ENCODE measurements at places on chromosomes 7 and 10.

GRCh38 chr10:78899098-78899754 is 169.5 kb upstream of the ZMIZ1 start:
- DNase-seq = no peak

DNA sequence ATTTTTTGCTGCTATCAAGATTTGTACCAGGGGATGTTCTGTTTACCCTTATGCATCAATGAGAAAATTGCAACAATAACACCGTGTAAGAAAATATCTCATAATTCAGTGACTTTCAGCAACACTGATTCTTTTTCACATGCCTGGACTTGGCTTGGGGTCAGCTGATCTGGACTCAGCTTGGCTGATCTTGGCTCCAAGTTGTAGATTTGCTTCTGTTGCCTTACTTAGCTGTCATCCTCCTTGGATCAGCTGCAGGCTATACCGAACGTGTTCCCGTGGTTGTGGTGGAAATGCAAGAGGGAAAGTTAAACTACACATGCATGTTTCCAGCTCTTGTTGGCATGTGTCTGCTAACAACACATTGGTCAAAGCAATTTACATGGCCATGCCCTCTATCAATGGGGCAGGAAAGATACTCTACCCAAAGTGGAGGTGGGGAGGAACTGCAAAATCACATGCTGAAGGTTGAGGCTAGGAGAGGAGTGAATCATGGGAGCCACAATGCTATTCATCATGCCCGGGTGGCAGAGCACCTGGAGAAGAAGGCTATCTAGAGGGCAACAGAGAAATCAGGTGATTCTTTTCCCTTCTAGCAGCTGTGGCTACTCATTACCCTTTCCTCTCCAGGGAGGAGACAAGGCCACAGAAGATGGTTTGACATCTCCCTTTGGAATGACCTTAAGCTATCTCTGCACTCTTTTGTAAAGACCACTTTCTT is 1276.3 kb upstream of the AUTS2 start:
- no peak for DNase-seq

- no peak for DNase-seq
These were observed 194.9 kb upstream of the GRM3 start for GRCh38 chr7:86448856-86449255.

DNA sequence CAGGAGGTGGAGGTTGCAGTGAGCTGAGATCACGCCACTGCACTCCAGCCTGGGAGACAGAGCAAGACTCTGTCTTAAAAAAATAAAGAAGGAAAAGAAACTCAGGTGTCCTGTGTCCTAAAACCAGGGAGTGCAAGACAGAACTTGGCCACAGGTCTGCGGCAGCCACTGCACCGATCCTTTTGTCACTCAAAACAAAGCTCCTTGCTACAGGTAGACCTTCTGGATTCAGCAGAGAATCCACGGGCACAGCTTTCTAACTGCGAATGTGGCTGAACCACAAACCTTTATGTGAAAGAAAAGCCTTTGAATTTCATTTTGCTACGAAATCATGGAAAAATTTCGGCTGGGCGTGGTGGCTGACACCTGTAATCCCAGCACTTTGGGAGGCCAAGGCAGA is 634.9 kb downstream of the CALN1 start:
- DNase-seq = no peak

- no peak for DNase-seq
These were observed 76.3 kb downstream of the CACNB2 start for GRCh38 chr10:18216482-18216881.

DNA sequence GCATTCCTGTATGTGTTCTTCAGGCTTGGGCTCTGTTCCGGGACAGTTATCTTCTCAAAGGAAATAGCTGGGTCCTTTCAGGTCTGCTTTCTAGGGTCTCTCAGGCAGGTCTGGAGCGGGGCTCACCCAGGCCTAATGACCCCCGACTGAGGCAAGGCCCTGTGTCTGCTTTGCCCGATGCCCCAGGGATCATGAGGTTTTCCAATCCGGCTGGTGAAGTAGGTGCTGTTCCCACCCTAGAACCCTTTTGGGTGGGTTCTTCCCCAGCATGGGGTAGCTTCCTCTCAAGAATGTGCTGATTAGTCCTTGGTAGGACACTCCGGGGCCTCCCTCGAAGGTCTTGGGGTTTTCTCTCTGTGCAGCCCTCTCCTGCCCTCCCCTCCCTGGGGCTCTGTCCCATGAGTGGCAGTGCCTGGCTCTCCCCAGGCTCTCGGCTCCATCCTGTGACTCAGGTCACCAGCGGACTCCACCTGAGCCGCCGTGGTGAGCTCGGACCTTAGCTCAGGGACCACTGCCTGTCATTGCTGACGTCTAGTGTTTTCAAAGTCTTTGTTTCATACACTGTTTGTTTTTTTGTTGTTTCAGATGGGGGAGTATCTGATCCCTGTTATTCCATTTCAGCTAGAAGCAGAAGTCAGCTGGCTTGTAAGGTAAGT is 71.0 kb upstream of the NKX6-2 start:
- DNase-seq = no peak

- no peak for DNase-seq
These were observed 21.7 kb downstream of the GTF2IRD1 start for GRCh38 chr7:74475243-74475986.

- DNase-seq = no peak
These were observed 23.2 kb upstream of the PRRT4 start for GRCh38 chr7:128384726-128385125.

GRCh38 chr10:119233123-119233820 is 25.9 kb downstream of the GRK5 start:
- no peak for DNase-seq

DNA sequence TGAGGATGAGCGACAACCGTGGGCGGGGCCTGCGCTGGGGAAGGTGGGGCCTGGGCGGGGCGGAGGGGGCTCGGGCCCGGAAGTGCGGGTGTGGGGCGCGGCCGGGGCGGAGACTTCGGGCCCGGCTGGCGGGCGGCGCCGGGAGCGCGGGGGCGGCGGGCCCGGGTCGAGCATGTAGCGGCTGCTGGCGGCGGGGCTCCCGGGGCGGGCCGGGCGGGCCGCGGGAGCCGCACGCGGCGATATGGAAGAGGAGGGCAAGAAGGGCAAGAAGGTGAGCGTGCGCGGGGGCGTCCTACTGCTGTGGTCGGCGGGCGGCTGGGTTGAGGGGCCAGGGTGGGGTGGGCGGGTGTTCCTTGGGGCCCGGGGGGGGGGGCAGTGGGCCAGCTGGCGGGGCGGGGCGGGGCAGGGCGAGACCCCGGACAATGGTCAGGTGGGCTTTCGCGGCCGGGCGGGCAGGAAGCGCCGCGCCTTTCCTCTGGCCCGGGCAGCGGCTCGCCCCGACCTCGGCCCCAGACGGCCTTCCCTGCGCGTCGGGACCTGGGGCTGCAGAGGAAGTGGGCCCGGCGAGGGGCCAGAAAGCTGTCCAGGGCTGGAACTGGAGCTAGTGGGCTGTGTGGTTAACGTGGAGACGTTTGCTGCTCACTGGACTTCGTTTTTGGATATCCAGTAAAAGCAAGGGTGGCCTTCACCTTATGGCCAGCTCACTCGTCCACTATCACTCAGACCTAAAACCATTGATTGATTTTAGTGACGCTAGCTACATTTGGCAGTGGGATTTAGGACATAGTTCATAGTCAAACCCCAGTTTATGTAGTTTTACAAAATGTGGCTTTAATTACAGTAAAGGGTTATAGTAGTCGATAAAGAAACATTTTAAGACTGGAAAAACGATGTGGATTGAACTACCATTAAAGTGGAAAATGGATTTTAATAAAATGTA is at the start of gene CCM2:
Gene CCM2 (plus strand): TSS at position 109 of the 940 bp plus-strand sequence. CDS start 133 bp downstream, at position 242.
- DNase-seq = no peak

- DNase-seq = no peak
These were observed 240.6 kb downstream of the DGKI start for GRCh38 chr7:137606061-137606674.

DNA sequence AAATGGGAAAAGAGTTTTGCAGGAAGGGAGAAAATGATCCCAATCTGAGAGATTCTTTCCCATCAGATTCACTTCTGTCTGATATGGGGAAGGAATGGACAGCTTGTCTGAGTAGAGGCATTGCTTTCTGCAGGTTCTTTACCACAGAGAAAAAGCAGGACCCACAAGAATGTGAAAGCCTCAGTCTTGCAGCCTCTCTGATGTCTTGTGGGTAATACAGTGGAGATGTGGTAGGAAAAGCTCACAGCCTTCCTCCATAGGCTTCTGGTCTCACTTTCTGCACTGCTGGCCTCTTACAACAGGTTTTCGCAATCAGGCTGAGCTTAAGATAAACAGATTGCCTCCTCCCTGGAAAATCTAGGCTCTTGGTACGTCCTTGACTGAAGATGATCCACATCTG is 551 bp downstream of the IFIT1 start:
- DNase-seq = no peak

GRCh38 chr10:131452926-131453720 is 141.6 kb upstream of the TCERG1L start:
- no peak for DNase-seq

GRCh38 chr7:55432506-55432905 is 67.4 kb downstream of the LANCL2 start:
- DNase-seq = no peak

- DNase-seq = no peak
These were observed 254.6 kb upstream of the NRP1 start for GRCh38 chr10:33588974-33589600.

DNA sequence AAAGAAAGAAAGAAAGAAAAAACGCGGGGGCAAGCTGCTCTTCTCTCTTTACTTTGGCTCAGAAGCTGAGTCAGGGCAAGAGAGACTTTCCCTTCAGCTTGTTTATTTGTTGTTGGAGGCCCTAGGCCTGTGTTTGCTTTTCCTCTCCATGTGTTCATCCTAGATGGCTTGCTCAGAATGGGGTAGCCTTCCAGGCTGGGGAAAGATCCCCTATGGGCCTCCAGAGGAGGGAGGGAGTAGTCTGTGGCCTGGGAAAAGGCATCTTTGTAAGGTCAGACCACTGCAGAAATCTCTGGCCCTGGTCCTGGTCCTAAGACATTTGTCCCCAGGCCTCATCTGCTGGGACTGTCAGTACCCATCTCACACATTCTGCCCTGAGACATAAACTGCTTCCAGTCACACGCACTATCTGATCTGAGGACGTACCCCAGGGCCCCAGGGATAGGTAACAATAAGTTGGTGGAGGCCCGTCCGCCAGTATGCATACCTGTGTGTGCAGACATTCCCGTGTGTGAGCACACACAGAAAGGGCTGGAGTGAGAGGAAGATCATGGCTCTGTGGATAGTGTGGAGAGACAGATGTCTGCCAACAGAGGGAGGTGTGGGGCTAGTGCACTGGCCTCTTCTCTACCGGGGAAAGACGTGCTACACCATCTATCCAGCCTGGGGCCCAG is 4.9 kb upstream of the SCD start:
- no peak for DNase-seq

- DNase-seq = no peak
These were observed 23.7 kb downstream of the GBF1 start for GRCh38 chr10:102269017-102269416.

DNA sequence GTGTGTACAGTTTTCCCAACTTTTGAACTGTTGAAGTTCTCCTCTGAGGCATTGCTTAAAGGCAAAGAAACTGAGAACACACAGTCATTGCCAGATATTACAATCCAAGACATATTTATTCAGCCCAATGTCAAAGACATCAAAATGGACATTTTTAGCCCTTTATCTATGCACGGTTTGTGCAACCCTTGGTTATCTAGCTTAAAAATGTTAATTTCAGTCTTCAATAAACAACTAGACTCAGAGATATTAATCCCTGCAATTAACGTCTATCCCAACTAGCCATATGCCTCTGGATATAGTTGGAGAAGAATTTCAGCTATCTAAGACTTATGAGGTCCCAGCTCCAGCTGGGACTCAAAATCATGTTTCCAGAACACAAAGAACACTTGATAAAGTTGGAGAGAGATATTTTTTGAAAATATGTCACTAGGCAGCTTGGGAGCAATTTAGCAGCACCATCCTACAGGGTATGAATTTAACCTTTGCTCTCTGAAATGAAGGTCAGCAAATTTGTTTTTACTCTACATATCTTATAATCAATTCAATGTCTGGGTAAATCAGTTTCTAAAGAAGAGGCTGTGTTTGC is 357.0 kb downstream of the RNLS start:
- no peak for DNase-seq

- DNase-seq = peak; percentile 37
These were observed 6.7 kb downstream of the ATP6V1F start for GRCh38 chr7:128869138-128869943.

DNA sequence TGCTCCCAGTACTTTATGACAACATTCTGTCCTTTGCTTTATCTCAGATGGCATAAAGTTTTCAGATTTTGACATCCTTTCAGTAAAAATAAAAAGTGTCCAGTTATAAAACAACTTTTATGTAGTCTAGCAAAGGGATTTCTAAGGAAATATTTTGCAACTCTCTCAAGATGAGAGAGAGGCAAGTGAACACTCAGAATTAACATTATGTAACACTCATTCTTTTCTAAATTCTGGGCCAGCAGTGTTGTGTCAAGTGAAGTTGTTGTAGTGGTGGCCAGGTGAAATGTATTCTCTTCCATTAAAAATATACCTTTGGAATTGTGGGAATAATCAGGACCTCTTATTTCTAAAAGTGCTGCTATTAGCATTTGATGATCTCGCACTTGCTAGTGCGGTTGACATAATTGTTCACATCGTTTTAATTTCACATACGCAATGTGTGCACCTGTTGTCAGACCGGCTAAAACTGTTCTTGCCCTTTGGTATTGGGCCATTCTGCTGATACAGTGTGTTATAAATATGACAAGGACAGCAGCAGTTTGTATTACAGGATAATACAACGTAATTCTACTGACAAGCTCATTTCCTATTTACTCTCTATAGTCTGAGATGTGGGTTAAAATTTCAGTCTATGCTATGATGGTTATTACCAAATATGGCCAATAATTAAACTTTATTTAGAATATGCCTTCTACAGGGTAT is 23.8 kb downstream of the CPED1 start:
- DNase-seq = no peak

DNA sequence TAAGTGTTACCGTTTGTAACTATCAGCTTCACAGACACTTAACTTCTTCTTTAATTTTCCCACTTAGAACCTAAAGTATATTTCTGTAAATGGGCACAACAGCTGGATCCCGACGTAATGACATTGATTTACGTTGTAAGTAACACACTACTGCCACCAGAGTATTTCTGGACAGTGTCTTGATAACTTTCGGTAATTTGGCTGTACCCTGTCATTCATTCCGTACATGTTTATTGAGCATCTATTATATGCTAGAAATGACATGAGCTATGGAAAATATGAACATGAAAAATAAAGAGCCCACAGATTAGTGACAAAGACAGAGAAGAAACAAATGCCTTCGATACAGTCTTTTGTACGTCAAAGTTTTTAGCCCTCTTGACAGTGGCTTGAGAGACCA is 291.4 kb downstream of the CCDC3 start:
- DNase-seq = no peak

- DNase-seq = no peak
These were observed 42.7 kb downstream of the PAXIP1 start for GRCh38 chr7:154960063-154960790.

GRCh38 chr7:66146701-66147100 is 32.1 kb downstream of the CRCP start:
- no peak for DNase-seq

GRCh38 chr10:28429573-28430216 is 103.2 kb upstream of the WAC start:
- no peak for DNase-seq

DNA sequence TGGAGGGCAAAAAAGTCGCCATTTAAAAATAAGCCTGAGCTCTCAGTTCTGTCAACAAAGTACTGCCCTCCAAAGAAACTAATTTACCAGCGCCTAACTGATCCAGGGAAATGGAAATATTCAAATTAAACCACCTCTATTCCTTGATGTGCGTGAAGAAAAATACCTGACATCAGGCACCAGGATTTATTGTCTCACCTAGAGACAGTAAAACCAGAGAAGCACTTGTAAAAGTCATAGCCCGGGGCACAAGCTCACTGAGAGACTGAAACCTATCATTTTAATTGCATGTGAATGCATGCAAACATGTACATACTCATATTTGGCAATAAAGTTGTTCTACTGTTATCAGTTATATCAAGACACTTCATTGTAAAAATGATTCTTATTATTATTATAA is 147.3 kb upstream of the VSTM2A start:
- DNase-seq = no peak
